ENCODE measurements at places on chromosomes 3 and 15. TPM values are rescaled to one million over a fixed set of nuclear protein-coding genes. Genes with fewer than 3 reads are reported as not detected.
A peak's percentile ranks its signal among the peaks of the same experiment; 100 is the strongest.

DNA sequence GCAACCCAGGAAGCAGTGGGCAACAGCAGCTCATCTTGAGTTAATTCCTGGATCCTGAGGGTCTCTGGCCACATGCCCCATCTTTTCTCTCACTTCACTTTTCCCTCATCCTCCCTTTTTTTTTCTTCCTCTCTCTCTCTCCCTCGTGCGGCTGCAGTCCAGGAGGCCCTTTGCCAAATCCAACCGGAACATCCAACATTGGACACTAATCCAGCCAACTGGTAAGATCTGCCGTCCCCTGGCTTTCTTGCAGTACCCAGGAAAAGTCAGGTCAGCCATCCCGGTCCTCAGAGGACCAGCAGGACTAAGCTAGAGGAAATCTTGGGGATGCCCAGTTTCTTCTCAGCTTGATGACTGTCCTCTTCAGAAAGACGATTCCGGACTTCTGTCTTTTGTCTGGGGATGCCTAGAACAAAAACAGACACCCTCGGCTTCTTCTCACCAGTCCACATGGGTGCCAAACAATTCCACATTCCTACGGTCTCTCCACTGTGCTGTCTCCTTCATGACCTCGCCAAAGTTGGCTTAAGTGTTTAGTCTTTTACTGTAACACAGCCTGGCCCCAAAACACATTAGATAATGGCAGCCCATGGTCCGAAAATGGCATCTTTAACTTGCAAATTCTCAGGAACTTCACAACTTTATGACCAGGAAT is 115.6 kb downstream of the GSK3B start:
- DNase-seq: no peak
- H3K4me1 ChIP-seq: no peaks in the 10 kb centered on the region
- no peaks in the 10 kb centered on the region for H3K27me3 ChIP-seq
- no peak overlapping the region for H3K27ac ChIP-seq

DNA sequence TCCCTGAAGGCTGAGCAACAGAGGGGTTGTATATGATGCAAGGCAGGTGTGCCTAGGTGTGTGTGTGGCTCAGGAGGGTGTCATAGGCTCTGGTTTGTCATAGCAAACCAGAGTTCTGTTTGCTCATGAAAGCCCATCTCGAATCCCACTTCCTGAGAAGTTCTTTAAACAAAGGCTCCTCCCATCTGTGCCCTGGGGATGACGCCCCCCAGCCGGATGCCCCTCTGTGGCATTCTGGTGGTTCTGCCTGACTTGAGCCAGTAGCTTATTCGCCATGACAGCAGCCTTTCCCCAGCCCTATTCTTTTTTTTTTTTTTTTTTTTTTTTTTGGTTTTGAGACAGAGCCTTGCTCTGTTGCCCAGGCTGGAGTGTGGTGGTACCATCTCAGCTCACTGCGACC is 45.4 kb downstream of the PDIA5 start:
- DNase-seq: no peak
- H3K36me3 ChIP-seq: peaks cover 46% of the 10 kb centered on the region
- H3K27ac ChIP-seq: no peak overlapping the region
- H3K4me1 ChIP-seq: no peaks in the 10 kb centered on the region

DNA sequence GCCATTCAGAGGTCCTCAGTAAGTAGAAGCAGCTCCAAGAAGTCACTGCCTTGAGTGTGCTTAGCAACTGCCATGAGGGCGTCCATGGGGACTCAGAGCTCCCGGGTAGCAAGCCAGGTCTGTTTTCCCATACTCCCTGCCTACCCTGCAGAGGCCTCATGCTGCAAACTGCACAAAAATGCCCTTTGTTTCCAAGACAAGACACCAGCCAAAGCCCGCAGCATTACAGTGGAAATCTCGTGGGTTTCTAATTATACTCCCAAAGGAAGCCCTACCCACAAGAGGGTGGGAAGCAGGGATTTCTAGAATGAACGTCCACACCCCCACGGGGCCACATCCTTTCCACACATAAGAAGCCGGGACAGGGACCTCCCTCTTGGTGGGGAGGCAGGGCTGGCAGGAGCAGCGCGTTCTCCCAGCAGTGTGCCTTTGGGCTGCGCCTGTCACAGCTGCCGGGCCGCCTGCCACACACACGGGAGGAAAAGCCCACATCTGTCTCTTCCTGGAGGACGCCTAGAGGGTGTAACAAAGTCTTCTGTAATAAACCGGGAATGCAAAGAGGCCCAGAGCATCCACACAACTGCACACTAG is 31.1 kb downstream of the FAM174B start:
- no peaks in the 10 kb centered on the region for H3K27me3 ChIP-seq
- peaks cover 4% of the 10 kb centered on the region for H3K4me1 ChIP-seq
- no peak overlapping the region for H3K4me3 ChIP-seq
- no peaks in the 10 kb centered on the region for H3K36me3 ChIP-seq
- DNase-seq: no peak

DNA sequence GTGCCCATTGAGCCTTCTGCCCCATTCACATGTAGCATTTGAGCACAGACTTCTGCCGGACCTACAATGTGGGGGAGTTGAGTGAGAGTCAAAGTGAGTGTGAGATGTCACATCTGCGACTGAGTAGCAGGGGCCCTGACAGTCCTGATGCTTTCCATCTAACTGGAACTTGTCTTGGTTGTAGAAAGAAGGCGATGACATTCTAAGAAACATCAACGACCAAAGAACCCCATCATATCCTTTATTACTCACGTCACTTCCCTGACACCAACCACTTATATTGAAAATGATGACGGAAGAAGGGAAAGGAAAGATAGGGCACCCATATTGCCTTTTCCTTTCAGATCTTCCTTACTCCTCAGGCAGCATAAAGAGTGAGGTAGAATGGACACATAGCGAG is 30.5 kb downstream of the SMAD3 start:
- H3K4me1 ChIP-seq: peaks cover 49% of the 10 kb centered on the region
- no peak overlapping the region for H3K4me3 ChIP-seq
- peaks cover 56% of the 10 kb centered on the region for H3K36me3 ChIP-seq

GRCh38 chr3:102415553-102415952 is 19.3 kb upstream of the ZPLD1 start:
- no peak overlapping the region for H3K4me3 ChIP-seq
- H3K36me3 ChIP-seq: no peaks in the 10 kb centered on the region
- no peaks in the 10 kb centered on the region for H3K27me3 ChIP-seq
- DNase-seq: no peak
- H3K27ac ChIP-seq: no peak overlapping the region

DNA sequence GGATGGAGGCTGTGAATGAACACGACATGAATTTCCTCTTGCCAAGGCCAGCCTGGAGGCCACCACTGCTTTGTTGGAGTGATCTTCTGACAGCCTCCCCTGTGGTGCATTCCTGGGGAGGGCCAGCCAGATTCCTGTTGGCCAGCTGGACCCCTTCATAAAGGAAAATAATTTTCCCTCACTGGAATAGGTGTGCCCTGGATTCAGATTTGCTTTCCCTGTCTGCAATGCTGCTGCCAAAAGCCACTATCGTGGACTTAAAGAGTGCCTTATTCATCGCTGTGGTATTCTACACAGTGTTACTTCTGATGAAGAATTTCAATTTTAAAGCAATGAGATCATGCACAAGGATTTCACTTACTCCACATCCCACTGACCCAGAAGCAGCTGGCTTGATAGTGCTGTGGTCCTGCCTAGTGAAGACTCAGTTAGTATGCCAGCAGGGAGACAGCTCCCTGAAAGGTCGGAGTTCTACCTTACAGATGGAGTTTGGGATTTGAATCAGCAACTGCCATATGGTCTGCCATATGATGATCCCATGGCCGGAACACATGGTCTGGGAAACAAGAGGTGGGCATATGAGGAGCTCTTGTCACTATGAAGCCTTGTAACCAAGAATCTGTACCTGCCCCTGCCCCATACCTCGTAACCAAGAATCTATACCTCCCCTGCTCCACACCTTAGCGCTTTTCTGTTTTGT is 145.2 kb downstream of the KLF13 start:
- H3K4me3 ChIP-seq: no peak overlapping the region
- H3K4me1 ChIP-seq: peaks cover 14% of the 10 kb centered on the region
- H3K36me3 ChIP-seq: no peaks in the 10 kb centered on the region
- peaks cover 4% of the 10 kb centered on the region for H3K27me3 ChIP-seq
- H3K27ac ChIP-seq: peak overlapping the region; percentile 69

DNA sequence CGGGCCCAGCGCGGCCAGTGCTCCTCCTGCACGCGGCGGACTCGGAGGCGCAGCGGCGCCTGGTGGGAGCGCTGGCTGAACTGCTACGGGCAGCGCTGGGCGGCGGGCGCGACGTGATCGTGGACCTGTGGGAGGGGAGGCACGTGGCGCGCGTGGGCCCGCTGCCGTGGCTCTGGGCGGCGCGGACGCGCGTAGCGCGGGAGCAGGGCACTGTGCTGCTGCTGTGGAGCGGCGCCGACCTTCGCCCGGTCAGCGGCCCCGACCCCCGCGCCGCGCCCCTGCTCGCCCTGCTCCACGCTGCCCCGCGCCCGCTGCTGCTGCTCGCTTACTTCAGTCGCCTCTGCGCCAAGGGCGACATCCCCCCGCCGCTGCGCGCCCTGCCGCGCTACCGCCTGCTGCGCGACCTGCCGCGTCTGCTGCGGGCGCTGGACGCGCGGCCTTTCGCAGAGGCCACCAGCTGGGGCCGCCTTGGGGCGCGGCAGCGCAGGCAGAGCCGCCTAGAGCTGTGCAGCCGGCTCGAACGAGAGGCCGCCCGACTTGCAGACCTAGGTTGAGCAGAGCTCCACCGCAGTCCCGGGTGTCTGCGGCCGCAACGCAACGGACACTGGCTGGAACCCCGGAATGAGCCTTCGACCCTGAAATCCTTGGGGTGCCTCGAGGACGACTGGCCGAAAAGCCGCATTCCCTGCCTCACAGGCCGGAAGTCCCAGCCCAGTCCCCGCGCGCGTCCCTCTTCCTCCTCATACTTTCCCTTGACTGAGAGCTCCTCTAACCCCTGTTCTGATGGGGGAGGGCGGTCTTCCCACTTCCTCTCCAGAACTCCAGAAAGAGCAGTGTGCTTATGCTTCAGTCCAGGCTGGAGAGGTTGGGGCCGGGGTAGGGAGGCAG is 1.4 kb upstream of the IL17RC start:
- H3K27ac ChIP-seq: peak overlapping the region; percentile 89
- H3K36me3 ChIP-seq: peaks cover 2% of the 10 kb centered on the region
- peaks cover 32% of the 10 kb centered on the region for H3K4me1 ChIP-seq
- peak; percentile 52 for DNase-seq
- peak overlapping the region; percentile 46 for H3K4me3 ChIP-seq

- DNase-seq: peak; percentile 89
- H3K36me3 ChIP-seq: peaks cover 32% of the 10 kb centered on the region
- H3K27me3 ChIP-seq: no peaks in the 10 kb centered on the region
- H3K4me3 ChIP-seq: no peak overlapping the region
These were observed 73.2 kb downstream of the PRICKLE2 start for GRCh38 chr3:64152086-64152485.

- H3K27ac ChIP-seq: peak overlapping the region; percentile 17
- no peaks in the 10 kb centered on the region for H3K36me3 ChIP-seq
- peak; percentile 95 for DNase-seq
- no peaks in the 10 kb centered on the region for H3K27me3 ChIP-seq
- peaks cover 12% of the 10 kb centered on the region for H3K4me1 ChIP-seq
- H3K4me3 ChIP-seq: no peak overlapping the region
These were observed 23.4 kb upstream of the GALNT15 start for GRCh38 chr3:16151109-16151508.

DNA sequence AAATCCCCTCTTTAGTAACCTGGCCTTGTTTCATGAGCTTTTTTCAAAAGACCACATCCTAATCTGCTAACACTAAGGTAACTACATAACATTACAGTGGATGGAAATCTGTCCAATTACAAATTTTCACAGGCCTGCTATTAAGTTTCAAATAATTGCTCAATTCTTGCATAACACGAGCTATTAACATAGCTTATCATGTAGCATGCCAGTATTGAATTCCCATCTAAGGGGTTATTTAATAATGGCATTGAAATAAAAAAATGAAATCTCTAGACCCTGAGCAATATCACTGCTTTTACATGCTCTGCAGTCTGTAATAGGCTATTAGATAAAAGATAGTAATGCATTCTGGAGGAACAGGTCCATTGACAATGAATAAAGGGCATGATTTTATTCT is 748.3 kb upstream of the NECTIN3 start:
- no peak overlapping the region for H3K4me3 ChIP-seq
- peaks cover 4% of the 10 kb centered on the region for H3K4me1 ChIP-seq
- H3K36me3 ChIP-seq: no peaks in the 10 kb centered on the region

DNA sequence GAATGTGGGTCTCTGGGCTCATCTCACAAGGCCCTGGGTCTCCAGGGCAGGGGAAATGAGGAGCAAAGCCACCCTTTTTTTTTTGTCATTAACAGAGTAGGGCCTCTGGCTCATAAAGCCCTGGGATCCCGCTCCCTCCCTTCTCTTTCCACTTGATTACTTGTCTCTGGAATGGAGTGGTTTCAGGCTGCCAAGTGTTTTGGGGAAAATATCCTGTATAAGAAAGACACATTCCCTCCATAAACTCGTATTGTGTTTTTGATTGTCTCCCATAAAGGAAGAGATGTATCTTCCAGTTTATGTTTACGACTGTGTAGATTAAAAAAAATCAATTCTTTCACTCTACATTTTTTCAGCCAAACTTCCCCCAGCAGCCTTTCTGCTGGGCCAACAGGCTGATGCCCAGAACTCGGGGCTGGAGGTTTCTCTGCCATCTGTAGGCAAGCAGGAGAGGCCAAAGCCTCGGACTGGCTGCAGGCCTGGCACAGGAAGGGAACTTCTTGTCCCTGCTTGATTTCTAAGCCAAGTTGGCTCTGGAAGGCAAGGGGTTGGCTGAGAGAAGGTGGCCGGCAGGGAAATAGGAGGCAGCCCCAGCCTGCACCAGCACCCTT is 49.4 kb upstream of the INSYN1 start:
- H3K4me3 ChIP-seq: no peak overlapping the region
- H3K27me3 ChIP-seq: peaks cover 23% of the 10 kb centered on the region
- no peak for DNase-seq
- peaks cover 21% of the 10 kb centered on the region for H3K4me1 ChIP-seq

- no peak overlapping the region for H3K27ac ChIP-seq
- no peak overlapping the region for H3K4me3 ChIP-seq
- peaks cover 44% of the 10 kb centered on the region for H3K27me3 ChIP-seq
- no peak for DNase-seq
These were observed 168.8 kb upstream of the TLE3 start for GRCh38 chr15:70266412-70267121.

GRCh38 chr15:44443515-44443914 is 16.1 kb downstream of the CTDSPL2 start:
- no peaks in the 10 kb centered on the region for H3K36me3 ChIP-seq
- H3K4me1 ChIP-seq: peaks cover 2% of the 10 kb centered on the region

DNA sequence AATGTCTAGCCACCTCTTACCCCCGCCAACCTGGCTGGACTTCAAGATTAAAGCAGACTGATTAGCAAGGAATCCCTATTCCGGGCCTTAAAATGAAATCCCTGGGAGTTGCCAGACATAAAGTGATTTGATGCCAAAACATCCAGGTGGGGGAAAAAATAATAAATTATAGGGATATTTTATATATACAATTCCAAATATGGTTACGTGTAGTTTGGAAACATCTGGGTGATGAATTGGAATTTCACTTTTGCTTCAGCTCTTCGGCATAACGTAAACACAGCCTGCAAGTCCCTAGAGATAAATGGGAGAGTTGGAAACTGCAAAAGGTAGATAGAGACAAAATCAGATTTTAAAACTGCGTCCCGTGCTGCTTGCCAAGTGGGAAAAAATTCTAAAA is 545.5 kb upstream of the MDFIC2 start:
- H3K4me1 ChIP-seq: peaks cover 28% of the 10 kb centered on the region
- no peak overlapping the region for H3K4me3 ChIP-seq
- peak overlapping the region; percentile 48 for H3K27ac ChIP-seq

GRCh38 chr15:60905587-60905986 is 323.5 kb downstream of the RORA start:
- no peak overlapping the region for H3K27ac ChIP-seq
- no peak for DNase-seq
- no peaks in the 10 kb centered on the region for H3K36me3 ChIP-seq
- H3K27me3 ChIP-seq: peaks cover 31% of the 10 kb centered on the region

The ANKRD34C gene
- not detected for total RNA-seq

The LMOD3 gene
- not detected for total RNA-seq

The UCN2 gene
- 0.54 TPM for total RNA-seq

The C2CD4A gene
- total RNA-seq: not detected

The ADCY5 gene
- 0.56 TPM for total RNA-seq

The RFTN1 gene
- total RNA-seq: 52.2 TPM
